GM12892 (cell line): ENCODE measurements at places on chromosomes 13 and 19.

GRCh38 chr13:39536274-39536673 lies 66.7 kb downstream of the LHFPL6 start:
- DNase-seq: no peak

DNA sequence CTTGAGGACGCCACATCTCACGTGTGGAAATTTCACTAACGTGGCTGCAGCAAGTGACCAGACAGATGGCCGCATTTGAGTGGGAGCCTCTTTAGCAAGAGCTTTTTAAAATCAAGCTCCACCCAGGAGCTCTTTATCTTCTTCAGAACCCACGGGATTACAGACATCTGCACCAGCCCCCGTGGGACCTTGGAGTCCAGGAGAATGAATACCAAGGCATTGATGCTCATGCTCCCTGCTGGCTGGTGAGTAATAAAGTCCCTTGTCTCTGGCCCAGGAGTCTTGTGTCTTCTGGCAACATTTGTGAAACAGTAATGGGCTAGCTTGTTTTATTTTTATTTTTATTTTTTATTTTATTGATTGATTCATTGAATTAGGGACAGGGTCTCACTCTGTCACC lies 64.4 kb downstream of the TRPM4 start:
- DNase-seq: no peak

- DNase-seq: no peak
Measured at GRCh38 chr13:108734676-108735075, 105.3 kb downstream of the MYO16 start.

DNA sequence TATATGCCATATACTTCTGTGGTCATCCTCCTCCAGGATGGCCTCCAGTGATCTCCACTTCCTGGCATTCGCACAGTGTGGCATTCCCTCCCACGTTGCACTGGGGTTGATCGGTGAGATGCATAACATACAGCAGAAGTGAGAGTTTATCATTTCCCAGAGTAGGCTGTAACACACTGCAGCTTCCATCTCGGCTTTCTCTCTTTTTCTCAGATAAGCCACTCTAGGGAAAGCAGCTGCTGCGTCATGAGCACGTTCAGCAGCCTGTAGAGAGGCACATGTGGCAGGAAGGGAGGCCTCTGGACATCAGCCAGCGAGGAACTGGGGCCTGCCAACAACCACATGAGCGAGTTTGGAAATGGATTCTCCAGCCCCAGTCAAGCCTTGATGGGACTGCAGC lies 807.1 kb downstream of the DIAPH3 start:
- DNase-seq: no peak

DNA sequence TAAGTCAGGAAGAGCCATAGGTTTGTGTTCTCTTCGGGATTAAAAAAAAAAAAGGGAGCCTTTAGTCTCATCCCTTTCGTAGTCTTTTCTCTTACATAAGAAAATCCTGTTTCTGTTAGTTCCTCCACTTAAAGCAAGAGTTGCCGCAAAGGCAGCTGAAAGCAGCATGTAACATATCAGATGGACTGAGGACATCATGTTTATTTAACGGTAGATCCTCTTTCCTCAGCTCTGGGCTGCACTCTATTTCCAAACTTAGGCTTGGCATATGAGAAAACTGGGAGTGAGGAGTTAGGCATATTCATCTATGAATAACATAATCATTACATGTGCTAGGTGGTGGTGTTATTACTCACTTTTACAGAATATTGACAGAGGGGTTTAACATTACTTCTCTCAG lies 391.2 kb downstream of the KLF12 start:
- no peak for DNase-seq

- DNase-seq: no peak
Measured at GRCh38 chr13:108789476-108789875, 160.1 kb downstream of the MYO16 start.

- DNase-seq: no peak
Measured at GRCh38 chr13:35826626-35827254, 304.4 kb downstream of the DCLK1 start.

- no peak for DNase-seq
Measured at GRCh38 chr19:3386447-3387234, 20.3 kb downstream of the NFIC start.
